ENCODE measurements at places on chromosomes 5 and 9. TPM values are rescaled to one million over a fixed set of nuclear protein-coding genes. Genes with fewer than 3 reads are reported as not detected.

Gene BRD3OS
- 21.7 TPM for total RNA-seq

Gene ENC1
- total RNA-seq: 76.9 TPM

Gene PKD2L2
- not detected for total RNA-seq

Gene TRIM36
- total RNA-seq: 2.5 TPM

Gene GABRB2
- not detected for total RNA-seq

Gene SHOC1
- not detected for total RNA-seq

Gene LOX
- 0.30 TPM for total RNA-seq

Gene WDR31
- total RNA-seq: 1.5 TPM

Gene HACD4
- total RNA-seq: not detected

Gene SLC25A48
- total RNA-seq: not detected

Gene SPTLC1
- 110 TPM for total RNA-seq

Gene PCDHGB3
- total RNA-seq: 0.52 TPM

Gene MED10
- total RNA-seq: 23.5 TPM

Gene TAF1L
- total RNA-seq: not detected

Gene ATP10B
- total RNA-seq: not detected

Gene EFNA5
- 50.2 TPM for total RNA-seq

Gene FOXI1
- not detected for total RNA-seq

Gene CEP72
- total RNA-seq: 22.9 TPM

Gene WNT8A
- not detected for total RNA-seq

Gene MXD3
- total RNA-seq: 15.8 TPM

Gene ZNF474
- not detected for total RNA-seq

Gene PCDHAC1
- total RNA-seq: 1.1 TPM

Gene QRFP
- not detected for total RNA-seq

Gene FREM1
- total RNA-seq: not detected

Gene TCF7
- not detected for total RNA-seq

Gene MAMDC2
- not detected for total RNA-seq

Gene BTNL3
- not detected for total RNA-seq

Gene ZDHHC11B
- total RNA-seq: 0.26 TPM

Gene FOXD4L4
- total RNA-seq: 0.07 TPM

Gene TDRD7
- total RNA-seq: 8.4 TPM

Gene ACTBL2
- total RNA-seq: not detected

Gene SLC25A2
- not detected for total RNA-seq

Gene ACSL6
- 0.05 TPM for total RNA-seq

Gene AGXT2
- total RNA-seq: not detected

Gene PLPP7
- total RNA-seq: 0.14 TPM

Data from NCI-H460 (cell line).